ENCODE measurements at places on chromosomes 3 and 15.

DNA sequence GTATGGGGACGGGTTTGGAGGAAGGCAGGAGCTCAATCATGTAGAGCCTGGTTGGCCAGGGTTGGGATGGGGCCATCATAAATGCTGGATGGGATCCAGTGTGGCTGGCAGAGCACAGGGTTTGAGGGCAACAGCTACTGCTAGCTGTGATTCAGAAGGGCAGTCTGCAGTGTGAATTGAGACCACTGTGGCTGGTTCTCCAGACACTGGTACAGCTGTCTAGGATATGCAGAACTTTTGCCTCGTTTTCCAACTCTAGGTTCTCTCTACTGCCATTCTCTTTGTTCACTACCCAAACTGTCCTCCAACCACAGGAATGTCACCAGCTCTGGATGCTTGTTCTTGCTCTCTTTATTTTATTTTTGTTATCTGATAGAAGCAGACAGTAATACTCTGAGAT, 543.6 kb downstream of the AGBL1 start:
- no peak for DNase-seq

DNA sequence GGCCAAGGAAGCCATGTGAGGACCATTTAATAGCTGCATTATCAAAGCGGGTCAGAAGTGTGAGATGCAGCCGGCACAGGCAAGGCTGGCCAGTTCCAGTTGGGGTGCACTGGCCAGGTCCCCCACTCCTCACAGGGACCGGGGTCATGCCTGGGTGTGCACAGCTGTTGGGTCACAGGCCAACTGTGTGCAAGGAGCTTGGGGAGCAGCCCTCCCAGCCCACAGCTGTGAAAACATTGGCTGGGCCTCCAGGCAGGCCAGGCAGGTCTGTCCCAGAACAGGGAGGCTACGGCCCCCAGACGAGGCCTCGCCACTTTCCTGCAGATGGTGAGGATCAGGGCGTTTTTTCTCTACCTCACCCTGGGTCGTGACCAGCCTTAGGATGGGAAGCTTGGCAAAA, 521.0 kb downstream of the NTRK3 start:
- no peak for DNase-seq

DNA sequence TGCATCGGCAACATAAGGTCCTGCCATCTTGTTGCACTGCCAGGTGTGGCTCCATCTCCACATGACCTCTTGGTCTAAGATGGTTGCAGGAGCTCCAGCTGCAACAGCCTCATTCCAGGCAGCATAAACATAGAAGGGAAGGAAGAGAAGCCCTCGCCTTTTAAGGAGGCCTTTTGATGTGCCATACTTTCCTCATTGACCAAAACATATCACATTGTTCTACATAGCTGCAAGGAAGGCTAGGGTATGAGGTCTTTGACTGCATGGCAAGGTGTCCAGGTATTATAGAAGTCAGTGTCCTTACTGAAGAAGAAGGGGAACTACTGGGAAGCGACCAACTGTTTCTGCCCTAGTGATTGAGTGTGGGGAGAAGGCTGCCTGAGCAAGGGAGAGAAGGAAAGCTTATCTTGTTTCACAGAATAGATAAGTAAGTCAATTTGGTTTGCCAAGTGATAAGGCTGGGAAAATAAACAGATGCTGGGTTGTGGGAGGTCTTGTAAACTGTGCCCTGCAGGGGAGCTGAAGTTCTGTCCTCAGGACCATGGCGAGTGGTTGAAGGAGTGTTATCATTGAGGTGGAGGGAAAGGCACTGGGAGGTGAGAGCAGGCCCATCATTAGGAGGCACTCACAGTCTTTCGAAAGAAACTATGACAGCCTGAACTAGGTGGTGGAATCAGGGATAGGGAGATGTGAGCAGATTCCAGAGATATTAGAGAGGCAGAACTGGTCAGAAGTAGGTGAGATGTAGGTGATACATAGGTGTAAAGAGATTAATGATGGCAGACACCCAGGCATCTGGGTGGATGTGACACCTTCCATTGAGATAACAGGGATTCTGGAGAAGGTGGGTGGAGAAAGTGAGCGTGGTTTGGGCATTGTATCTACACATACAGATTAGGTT, 93.8 kb upstream of the IGF1R start:
- no peak for DNase-seq

DNA sequence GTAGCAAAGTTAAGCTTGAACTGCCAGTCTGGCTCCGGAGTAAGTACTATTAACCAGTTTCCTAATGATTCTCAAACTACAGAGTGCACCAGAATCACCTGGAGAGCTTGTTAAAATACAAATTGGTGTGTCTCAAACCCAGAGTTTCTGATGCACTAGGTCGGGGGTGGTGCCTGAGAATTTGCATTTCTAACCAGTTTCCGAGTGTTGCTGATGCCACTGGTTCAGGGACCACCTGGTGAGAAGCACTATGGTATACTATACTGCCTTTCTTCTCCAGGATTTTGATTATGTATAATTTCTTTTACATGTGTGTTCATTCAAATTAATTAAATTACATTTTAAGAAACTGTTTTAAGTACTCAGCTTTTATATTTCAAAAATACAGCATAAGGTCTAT, 48.8 kb upstream of the PLSCR5 start:
- no peak for DNase-seq

- DNase-seq, result no peak
Observed at GRCh38 chr15:88664151-88664778, 25.4 kb downstream of the ISG20 start.

DNA sequence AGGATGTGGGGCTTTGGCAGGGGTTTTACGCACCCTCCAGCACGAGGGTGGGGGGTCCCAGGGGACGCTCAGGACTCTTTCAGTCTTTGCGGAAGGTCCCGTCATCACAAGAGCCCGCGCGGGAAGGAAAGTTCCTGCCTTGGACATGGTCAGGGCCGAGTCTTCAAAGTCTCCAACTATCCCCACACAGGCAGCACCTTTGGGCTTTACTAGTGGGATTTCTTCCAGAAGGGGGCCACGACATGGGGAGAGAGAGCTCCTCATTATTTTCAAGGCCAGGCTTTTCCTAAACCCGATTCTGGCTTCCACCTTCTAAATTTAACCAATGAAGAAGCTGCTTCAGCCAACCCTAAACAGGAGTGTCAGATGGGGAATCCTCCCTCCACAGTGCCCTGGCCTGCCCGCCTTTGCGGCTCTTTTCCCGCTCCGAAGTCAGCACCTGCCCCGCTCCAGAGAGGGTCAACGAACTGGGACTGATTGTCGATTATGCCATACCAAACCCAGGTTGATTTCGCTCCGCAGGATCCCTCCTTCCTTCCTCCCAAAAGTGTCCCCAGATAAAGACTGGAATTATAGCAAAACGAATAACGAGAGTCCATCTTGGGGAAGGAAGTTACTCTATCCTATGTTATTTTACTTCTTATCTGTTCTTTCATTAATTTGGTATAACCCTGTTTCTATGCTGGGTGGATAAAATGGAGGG, 11.0 kb downstream of the SHOX2 start:
- no peak for DNase-seq

DNA sequence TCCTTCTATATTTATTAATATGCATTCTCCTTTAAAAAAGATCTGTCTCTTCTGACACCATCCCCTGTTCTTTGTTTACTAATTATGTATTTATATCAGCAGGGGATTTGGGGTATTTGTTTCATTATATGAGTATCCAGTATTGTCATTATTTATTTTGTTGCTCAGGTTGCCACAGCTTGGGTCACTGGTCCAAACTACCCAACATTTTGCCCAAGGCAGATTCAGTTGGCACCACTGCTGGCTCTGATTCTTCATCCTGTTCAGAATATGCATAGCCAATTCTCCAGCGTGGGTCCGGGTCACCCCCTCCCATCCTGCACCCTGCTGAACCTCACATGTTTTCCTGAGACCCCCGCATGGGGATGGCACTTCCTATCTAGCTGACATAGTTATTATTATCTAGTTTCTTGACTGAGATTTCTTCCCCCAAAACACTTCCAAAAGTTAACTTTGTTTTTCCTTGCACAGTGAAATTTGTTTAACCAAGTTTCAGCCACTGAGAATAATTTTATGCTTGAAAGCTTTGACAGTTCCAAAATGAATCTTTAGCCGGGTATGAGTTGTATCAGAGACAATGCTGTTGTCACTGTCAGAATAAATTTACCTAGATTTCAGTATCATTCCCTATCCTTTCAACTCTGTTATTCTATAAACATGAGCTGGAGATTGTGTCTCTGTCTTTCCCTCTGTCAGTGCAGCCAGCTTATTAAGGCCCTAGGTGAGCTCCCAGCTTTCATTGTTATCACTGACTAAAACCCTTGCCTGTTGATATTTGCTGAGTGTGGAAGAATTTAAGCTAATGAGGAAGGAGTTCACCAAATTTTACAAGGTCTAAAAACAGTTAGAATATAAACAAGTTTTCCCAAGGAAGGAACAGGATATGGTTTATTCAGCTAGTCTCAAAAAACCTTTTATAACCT, 70.3 kb downstream of the TGFBR2 start:
- no peak for DNase-seq

GRCh38 chr15:67091980-67092677, 26.7 kb downstream of the SMAD3 start:
- no peak for DNase-seq

GRCh38 chr3:118534519-118534918, 500.1 kb downstream of the IGSF11 start:
- DNase-seq, result no peak

DNA sequence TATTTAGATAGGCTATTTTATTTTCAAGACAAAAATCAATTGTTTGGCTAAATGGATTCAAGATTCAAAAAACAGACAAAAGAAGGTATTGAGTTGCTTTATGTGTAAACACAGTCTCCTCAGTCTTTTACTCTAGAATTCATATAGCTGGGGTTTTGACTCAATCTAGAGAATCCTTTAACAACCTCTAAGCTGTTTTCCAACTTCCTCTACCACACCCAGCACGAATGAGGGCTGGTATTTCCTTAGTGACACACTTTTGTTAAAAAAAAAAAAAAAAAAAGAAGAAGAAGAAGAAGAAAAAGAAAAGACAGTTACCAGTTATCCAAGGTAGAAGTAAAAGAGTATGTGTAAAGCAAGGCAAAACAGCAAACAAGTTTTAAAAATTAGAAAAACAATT, 732.8 kb upstream of the GOLIM4 start:
- DNase-seq, result no peak

GRCh38 chr3:13263770-13264467, 156.2 kb downstream of the NUP210 start:
- no peak for DNase-seq

- no peak for DNase-seq
Observed at GRCh38 chr15:88745696-88746095, 57.5 kb upstream of the ACAN start.

DNA sequence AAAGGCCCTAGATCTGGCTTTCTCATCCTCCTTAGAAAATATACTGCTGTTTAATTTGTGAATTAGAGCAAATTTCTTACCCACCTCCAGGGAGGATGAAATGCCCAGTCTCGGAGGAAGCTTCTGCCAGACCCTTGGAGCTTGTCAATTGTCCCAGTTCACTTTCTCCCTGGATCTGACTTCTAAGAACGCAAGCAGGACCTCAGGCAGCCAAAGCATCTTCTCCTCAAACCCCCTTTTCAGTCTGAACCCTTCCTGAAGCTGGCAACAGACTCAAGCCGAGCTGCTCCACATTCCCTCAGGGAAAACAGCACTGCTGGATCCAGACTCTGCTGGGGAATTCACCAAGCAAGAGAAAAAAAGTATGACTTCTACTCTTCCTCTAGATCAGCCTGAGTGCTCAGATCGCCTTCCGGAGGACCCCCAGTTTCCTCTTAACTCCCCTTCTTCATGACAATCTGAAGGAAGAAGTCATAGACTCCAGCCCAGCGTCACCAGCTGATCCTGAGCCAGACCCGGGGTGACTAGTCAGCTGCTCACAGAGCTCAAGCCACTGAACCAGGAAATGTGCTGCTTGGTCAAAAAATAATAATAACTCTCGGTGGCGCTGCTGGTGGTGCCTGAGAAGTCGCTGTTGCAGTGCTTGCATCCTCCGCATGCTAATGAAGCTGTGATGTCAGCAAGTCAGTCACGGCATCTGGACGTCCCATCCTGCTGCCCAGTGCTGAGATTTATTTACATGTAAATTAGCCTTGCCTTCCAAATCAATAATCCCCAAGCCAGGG, at the start of gene PRICKLE2:
TSS of gene PRICKLE2 (minus strand) at position 641 of the 785 bp plus-strand sequence. CDS start 26,539 bp downstream, outside the sequence.
- DNase-seq, result no peak

DNA sequence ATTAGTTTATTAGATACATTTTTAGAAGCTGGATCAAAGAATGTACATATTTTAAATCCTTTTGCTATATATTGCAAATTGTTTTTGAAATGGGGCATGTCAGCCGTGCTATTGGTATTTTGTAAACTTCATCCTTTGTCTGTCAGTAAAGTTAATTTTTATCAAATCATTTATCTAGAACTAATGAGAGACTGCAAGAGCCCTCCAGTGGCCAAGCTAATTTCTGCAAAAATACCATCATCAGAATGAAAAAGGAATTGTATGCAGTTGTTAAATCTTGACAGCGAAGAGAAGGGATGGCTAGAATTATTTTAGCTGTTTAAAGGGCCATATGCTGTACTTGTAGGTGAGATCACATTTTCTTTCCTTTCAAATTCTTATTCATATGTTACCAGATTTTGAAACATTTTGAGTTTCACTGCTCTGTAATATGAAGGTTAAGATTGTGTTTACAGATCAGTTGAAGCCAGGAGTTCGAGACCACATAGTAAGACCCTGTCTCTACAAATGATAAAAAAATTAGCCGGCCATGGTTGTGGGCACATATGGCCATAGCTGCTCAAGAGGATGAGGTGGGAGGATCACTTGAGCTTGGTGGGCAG, 8.1 kb upstream of the CLDN11 start:
- DNase-seq, result no peak

- no peak for DNase-seq
Observed at GRCh38 chr3:151196434-151196833, 6.6 kb downstream of the GPR171 start.

DNA sequence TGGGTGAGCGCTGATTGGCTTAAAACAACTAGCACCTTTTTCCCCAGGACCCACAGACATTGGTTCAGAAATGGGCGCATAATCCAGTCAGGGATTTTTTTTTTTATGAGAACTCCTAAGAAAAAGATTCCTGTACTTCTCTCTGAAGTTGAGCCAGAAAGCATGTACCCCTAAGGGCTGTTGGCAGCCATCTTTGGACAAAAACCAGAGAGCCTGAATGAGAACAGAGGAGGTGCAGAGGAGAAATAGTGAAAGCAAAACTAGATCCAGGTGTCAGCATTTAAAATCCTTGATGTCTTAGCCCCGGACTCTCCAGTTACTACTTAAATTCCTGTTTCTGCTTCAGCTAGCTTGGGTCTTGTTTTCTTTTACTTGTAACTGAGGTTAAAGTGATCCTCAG, 1.9 kb upstream of the SLC27A2 start:
- no peak for DNase-seq
